ENCODE measurements at places on chromosomes 7 and 10.

GRCh38 chr7:738723-739454 is 11.8 kb upstream of the PRKAR1B start:
- no peak for DNase-seq

GRCh38 chr10:24701447-24701846 is 22.2 kb downstream of the ARHGAP21 start:
- DNase-seq: no peak

GRCh38 chr7:70711452-70711851 is 420.5 kb upstream of the GALNT17 start:
- DNase-seq: no peak

GRCh38 chr10:69988094-69988493 is 64.6 kb upstream of the MACROH2A2 start:
- DNase-seq: no peak

DNA sequence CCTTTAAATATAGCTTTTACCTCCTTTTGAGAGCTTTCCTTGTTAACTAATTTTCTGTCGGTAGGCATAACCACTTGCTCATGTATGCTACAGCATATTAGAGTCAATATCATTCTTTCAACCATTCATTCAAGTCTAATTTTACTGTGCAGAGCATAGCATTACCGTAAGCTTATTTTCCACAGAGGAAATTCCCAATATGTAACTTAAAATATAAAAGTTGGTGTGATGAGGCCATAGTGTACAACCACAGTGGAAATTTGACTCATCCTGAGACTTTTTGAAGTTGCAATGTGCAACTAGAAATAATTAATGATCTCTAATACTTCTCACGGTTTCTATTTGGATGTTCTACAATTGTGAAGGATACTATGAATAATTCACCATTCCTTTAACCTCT is 80.6 kb upstream of the KLF6 start:
- DNase-seq: no peak

DNA sequence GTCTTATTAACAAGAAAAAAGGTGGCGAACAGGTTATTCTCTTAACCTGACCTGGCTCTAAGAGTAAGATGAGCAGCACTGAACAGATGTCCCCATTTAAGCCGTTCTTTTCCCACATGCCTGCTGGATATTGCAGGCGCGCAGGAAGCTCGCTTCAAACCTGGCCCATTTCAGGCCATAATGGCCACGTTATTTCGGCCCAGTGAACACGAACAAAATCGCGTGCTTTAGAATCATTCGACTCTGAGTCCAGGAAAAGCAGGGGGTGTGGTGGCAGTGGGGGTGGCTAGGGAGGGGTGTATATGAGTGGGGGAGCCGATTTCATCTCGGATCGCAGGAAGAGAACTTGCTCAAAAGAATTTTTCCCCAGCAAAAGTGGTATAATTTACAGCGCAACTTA is 6.6 kb upstream of the SP8 start:
- DNase-seq: no peak

- DNase-seq: no peak
Measured at GRCh38 chr10:71712572-71713134, 6.9 kb downstream of the C10orf105 start.

DNA sequence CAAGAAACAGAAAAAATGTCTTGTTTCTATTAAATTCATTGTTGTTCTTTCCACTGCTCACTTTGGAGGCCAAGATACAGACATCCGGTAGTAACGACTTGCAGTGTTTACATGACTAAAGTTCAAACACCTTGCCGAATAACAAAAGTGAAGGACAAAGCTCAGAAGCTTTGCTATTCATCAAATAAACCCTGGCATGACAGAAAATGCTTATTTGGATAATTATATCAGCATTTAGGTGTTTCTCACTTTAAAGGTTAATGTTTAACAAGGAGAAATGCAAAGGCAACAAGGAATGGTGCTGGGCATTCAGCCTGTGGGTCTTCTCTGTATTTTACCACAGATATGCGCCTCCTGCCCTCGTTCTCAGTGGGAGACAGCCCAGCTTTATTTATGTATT is 5.4 kb upstream of the PTF1A start:
- no peak for DNase-seq

DNA sequence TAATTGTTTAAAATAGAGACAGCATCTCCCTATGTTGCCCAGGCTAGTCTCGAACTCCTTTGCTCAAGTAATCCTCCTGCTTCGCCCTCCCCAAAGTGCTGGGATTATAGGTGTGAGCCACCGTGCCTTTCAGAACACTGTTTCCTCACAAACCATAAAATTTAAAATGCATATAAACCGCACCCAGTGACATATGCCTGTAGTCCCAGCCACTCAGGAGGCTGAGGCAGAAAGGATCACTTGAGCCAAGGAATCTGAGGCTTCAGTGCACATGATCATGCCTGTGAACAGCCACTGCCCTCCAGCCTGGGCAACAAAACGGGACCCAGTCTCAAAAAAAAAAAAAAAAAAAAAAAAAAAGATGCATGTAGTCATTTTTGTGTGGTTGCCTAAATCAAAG is 36.8 kb downstream of the ACBD5 start:
- no peak for DNase-seq

GRCh38 chr10:118708571-118708970 is 46.2 kb downstream of the CACUL1 start:
- DNase-seq: no peak

GRCh38 chr7:101940830-101941229 is 123.4 kb downstream of the CUX1 start:
- DNase-seq: no peak

DNA sequence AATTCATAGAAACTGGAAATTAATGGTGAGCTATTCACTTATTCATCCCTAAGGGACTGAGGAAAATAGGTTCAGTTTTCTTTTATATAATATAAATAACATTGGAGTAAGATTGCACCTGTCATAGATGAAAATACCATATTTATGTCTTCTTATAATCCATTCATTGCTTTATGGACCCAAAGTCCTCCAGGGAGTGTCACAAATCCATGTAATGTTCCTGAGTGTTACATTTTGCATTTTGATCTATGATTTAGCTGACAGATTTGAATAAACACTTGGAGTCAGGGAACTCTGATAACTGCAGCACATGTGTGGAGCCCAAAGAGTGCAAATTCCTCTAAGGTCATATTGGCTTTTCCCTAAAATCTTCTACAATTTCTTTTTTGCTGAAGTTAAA is 484.3 kb downstream of the MDFIC start:
- DNase-seq: no peak

DNA sequence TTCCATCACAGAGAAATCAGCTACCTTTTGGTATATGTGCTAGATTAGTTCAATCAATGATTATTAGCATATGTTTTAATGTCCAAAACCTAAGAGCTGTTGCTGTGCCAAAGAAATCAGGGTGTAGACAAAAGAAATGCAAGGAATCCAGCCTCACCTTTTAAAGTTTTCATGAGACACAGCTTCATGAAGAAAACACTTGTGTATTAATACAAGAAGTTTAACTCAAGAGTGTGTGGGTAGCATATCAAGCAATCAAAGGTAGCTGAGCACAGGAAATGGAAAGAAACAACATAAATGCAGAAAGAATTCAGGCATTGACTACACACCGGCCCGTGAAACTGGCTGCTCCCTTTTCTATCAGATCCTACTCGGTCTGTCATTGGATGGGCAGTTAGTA is 76.0 kb upstream of the CAV2 start:
- DNase-seq: no peak

GRCh38 chr7:28165961-28166955 is 14.3 kb downstream of the JAZF1 start:
- no peak for DNase-seq

DNA sequence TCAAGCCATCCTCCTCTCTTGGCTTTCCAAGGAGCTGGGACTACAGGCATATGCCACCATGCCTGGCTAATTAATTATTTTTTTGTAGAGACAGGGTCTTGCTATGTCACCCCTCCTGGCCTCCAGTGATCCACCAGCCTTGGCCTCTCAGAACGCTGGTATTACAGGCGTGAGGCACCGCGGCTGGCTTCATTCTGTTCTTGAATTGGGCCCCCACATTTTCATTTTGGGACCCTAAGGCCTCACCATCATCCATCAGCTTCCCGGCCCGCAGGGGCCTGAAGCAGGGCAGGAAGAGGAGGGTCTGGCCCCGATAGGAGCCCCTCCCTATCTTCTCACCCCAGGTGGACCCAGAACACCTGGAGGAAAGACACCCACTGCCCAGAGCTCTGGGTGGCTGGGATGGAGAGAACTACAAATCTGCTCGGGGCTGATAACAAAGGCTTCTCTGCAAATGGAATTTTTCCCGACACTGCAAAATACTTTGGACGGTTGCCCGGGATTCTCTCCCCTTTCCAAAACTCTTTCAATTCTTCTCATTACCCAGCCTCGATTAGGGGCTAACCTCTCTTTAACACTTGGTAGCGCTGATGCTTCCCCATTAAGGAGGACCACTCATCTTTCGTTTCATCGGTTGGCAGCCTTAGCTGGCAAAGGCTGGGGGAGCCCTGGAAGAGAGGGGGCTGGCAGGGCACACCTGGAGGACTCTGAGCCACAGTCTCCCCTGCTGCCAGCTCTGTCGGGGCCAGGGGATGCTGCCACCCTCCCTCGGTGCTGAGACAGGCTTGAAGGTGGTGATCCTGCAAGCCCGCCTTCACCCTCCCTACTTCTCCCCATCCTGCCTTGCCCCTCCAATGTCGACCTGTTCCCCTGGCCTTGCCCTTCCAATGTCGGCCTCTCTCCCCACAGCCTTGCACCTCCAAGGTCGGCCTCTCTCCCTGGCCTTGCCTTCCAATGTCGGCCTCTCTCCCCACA is 81.0 kb upstream of the GNA12 start:
- no peak for DNase-seq

DNA sequence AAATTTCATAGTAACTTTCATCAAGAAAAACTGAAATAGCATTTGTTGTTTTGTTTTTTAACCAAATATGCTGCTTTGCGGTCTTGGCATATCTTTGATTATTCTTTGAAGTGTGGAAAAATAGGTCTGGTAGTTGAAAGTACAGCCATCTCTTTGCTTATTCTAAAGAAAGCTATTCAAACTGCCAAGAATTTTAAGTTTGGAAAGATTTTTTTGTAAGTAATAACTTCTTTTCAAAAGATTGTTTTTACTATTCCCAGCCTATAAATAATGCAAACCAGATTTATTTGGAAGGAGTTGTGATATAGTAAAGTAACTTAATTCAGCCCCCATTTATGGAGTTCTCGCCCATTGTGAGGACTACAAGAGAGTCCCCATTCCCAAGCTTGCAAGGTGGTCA is 87.0 kb downstream of the ADD3 start:
- no peak for DNase-seq

GRCh38 chr7:44120395-44120794 is 3.0 kb downstream of the POLD2 start:
- no peak for DNase-seq

DNA sequence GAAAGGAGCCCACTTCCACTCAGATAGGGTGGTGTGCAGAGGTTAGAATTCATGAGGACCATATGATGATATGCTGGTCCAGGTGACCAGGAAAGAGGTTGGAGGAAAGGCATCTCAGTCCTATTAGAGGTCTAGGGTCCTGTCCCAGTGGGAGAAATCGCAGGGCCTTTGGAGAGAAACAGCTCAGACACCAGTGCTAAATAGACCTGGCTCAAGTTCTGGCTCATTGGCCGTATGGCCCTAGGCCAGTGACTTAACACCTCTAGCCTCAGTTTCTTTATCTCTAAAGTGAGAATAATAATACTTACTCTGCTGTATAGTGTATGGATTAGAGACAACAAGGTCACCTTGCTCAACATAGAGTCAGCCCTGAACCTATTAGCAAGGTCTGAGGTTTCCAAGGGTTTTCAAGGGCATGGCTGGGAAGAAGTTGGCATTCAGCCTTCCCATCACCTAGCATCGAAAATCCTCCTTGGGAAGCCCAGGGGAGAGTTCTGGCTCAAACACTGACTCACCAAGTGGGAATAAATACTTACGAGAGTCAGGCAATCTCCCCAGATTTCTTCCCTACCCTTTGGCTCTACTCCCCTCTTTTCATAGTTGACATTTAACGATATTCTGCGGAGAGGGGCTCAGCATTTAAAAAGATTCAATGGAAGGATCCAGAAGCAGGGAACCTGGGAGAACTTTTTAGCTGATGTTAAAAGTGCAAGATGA is 473.1 kb upstream of the PODXL start:
- DNase-seq: no peak

DNA sequence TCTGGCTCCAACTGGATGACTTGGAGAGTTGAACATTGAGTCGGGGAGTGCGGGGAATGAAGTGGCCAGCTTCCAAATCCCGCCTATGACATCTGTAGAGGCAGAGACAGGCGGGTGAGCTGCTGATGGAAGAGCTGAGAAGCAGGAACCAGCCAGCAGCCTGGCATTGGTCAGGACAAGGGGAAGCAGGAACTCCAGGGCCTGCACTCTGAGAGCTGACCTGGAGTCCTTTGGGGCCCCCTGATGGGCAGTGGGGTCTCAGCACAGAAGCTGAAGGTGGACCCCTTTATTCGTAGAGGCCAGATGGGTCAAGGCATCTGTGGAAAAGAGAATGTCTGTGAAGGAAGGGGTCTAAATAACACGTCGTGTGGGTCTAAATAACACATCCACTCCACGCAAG is 57.0 kb downstream of the SEC61G start:
- no peak for DNase-seq

DNA sequence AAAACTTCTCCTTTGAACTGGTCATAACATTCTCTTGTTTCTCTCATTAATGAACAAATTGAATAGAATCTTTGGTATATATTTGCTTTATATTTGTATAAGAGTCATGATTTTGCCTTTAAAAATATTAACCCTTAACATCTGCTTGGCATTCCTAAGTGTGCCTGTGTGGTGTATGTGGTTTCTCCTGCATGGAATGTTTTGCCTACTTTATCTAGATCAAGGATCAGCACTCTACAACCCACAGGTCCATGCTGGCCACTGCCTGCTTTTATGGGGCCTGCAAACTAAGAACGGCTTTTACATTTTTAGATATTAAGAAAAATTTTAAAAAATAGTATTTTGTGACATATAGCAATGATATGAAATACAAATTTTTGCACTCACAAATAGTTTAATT is 4.3 kb upstream of the LAMB4 start:
- DNase-seq: no peak

DNA sequence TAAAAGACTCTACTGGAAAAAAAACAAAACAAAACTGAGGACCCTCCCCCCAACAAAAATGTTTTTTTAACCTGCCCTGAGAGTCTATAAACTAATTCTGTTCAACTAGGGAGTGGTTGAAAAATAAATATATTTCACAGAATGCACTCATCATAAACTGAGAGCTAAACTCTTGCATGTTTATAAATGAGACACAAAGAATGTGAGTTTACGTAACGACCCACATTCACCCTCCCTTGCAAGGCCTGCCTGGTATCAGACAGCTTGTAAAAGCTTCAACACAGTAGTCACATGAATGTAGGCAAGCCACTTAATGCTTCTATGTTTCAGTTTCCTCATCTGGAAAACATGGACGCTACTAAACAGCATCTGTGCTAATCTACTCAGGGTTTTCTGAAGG is 50.3 kb downstream of the JAZF1 start:
- DNase-seq: no peak

DNA sequence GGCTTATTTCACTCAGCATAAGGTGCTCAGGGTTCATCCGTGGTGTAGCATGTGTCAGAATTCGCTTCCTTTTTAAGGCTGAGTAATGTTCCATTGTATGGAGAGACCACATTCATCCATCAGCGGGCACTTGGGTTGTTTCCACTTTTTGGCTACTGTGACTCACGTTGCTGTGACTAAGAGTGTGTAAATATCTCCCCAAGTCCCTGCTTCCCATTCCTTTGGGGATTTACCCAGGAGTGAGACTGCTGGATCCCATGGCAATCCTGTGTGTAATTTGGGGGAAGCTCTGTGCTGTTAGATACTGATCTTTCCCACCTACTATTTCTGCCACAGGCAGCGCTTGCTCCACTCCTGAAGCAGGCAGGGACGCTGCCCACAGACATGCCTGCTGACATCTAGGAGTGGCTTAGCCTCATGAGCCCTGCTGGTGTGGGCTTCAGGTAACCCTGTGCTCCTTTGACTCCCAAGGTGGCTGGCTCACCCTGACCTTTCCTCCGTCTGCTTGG is 346.0 kb downstream of the FRMD4A start:
- DNase-seq: no peak

All from BE2C (cell line).